ENCODE measurements at places on chromosomes 2 and 18. TPM values are rescaled to one million over a fixed set of nuclear protein-coding genes. Genes with fewer than 3 reads are reported as not detected.

GRCh38 chr18:7720395-7720794 is 153.3 kb downstream of the PTPRM start:
- no peak for DNase-seq

The SNRNP27 gene
- total RNA-seq, result 51.7 TPM

DNA sequence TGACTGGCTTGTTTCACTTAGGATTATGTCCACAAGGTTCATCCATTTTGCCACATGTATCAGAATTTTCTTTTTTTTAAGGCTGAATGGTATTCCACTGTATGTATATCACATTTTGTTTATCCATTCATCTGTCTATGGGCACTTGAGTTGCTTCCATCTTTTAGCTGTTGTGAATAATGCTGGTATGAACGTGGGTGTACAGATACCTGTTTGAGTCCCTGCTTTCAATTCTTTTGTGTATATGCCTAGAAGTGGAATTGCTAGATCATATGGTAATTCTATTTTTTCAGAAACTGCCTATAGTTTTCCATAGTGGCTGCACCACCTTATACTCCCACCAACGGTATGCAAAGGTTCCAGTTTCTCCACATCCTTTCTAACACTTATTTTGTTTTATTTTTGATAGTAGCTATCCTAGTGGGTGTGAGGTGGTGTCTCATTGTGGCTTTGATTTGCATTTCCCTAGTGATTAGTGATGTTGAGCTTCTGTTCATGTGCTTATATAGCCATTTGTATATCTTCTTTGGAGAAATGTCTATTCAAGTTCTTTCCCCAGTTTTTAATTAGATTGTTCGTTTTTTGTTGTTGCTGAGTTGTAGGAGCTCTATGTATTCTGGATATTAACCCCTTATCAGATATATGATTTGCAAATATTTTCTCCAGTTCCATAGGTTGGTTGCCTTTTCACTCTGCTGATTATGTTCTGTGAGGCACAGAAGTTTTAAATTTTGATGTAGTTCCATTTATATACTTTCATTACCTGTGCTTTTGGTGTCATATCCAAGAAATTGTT is 40.7 kb downstream of the TTC39C start:
- no peak for DNase-seq

The TMEFF2 gene
- not detected for total RNA-seq

The KHK gene
- total RNA-seq, result 7.3 TPM

DNA sequence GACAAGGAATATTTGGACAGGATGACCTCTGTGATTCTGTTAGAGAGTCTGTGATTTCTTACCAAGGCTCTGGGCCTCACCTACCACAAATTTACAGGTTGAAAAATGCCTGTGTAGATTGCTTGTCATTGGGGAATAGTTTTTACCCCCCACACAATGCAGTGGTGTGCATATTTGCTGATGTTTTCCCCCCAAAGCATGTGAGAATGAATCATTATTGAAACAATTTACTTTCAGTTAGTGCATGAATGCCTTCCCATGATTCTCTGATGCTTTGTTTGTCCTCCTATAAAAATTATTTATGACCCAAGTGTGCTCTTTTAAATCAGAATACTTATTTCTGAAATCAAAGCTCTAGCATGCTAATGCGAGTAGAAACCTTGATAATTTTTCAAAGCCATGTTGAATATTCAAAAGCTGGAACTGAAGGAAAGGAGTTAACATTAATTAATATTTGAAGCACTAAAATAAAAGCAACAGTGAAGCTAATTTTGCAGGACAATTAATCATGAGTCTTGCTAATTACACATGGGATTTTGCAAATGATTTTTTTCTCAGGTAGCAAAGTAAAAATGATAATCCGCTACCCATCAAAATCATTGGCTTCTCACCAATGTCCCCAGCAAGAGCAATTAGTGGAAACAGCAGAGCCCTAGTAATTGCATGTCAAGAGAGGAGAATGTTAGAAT is 361.2 kb upstream of the HNRNPA3 start:
- DNase-seq, result no peak

DNA sequence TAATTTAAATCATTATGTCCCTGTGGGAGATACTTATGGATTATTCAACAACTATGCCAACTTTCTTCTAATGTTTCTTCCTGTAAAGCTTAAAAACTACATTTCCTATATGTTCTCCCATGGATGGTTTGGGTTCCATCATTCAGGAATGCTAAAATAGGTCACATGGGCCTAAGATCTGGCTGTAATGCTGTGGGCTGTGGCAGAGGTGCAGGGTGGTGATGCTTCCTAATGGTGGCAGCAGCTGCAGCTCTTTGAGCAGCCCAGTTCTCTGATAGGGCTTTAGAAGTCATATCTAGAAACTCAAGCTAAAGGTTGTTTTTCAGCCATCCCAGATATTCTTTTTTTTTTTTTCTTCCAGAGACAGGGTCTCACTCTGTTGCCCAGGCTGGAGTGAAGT is 266.1 kb downstream of the ZNF385B start:
- no peak for DNase-seq

- DNase-seq, result no peak
These were observed 20.8 kb downstream of the LHCGR start for GRCh38 chr2:48734576-48735303.

- no peak for DNase-seq
These were observed 542.4 kb upstream of the NRP2 start for GRCh38 chr2:205139822-205140463.

GRCh38 chr18:77442393-77442792 is 192.7 kb downstream of the GALR1 start:
- no peak for DNase-seq

DNA sequence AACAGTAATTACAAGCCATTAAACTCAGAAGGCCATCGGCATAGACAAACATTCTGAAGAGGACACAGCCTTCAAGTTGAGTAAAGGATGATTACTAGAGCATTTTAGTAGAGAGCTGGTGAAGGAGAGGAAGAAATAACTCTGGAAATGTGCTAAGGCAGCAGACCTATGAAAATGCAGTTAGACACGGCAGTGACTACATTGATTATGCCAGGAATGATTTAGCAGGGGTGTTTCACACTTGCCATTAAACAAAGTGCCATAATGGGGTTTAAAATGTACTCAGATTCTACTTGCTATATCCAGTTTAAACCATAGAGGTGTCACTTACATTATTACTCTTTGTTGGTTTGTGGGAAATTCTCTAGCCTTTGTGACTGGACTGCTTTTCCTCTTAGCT is 372.3 kb downstream of the CPS1 start:
- no peak for DNase-seq

The ABCG5 gene
- not detected for total RNA-seq

The GRB14 gene
- total RNA-seq, result 0.25 TPM

The CXCR4 gene
- not detected for total RNA-seq

GRCh38 chr2:237066396-237066795 is 19.3 kb upstream of the COPS8 start:
- DNase-seq, result no peak

DNA sequence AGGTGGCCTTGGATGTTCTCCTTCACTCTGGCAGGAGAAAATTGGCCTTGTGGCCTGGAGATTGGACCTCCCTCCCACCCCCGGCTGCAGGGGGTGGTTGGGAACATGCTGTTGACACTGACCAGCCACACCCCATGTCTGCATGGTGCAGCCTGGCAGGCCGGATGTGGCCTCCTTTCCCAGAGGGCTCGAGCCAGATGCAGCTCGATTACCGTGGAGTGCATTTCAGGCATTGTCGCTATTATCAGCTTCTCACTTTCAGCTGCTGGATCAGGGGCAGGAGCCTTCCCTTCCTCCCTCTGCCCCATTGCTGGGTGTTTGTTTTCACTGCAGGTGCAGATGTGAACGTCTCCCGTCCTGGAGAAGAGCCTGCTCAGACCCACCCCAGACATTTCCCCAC is 211.0 kb upstream of the SIX2 start:
- no peak for DNase-seq

DNA sequence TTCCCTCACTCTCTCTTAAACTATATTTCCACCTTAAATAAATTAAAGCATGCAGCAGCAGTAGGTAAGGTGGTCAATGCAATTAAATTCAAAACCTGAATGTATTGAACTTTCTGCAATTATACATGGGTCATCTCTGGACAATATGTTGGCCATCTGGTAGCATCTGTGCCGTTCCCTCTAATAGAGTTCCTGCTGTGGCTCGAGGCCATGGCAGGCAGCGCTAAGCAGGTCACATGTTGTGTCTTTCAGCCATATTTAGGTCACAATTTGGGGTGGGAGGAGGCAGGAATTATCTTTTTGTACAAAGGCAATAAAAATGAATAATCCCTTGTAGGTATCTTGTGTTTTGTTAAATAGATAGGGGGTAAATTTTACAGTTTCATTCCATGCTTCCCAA is 676.2 kb downstream of the ZEB2 start:
- DNase-seq, result peak; percentile 67

All from G401 (cell line).